ENCODE measurements at places on chromosomes 5 and 9.
A peak's percentile ranks its signal among the peaks of the same experiment; 100 is the strongest.

GRCh38 chr5:146947181-146947941 is 68.8 kb upstream of the PPP2R2B start:
- DNase-seq: peak; percentile 34

DNA sequence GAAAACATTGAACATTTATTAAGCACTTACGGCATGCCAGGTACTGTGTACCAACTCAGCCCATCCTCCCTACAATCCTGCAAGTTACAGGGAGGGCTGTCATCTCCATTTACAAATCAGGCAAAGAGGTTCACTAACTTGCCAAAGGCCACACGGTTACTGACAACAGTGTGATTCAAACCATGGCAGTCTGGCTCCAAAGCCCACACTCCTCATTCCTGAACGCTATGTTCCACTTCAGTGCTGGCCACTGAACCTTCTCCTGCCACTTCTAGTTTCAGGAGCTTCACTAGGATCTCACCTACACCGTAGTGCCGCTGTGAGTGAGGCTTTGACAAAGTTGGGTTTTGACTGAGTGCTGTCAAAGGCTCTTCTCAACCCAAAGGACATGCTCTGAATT is 7.2 kb upstream of the LIFR start:
- no peak for DNase-seq

DNA sequence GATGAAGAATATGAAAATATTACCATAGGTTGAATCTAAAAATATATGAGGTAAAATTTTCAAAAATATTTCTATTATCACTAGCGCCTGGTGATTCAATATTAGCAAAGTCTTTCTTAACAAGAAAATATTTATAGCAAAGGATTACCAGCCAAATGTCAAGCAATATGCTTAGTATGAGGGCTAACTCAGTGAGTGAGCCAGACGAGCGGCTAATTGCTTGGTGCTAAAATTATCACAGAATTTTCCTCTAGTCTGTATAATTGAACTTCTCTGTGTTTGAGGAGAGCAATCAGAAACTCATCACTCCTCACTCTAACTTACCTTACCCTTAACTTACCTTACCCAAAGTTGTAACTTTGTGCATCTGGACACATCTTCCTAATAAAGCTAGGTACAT is 304.9 kb upstream of the PRR16 start:
- no peak for DNase-seq

DNA sequence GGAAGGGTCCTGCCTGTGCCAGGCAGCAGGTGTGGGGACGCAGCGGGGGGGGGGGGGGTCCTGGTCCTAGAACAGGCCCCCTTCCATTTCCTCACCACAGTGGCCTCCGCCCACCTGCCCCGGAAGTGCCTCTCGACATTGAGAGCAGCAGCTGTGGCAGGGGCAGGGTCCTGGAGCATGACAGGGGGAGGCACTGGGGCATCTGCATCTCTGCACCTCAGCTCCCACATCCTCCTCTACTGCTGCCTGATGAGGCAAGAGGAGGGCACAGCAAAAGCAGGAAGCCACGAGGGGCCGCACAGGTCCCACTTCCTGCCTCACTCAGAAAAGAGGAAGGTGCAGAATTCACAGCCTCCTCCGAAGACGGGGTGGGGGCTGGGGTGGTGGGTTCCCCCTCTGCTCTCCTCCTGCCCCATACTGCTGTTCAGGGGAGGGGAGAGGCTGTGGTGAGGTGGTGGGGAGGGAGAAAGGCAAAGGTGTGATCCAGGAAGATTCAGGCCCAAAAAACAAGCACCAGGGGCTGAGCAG is 14.8 kb downstream of the AKNA start:
- no peak for DNase-seq

- DNase-seq: no peak
These were observed 118.9 kb upstream of the LPCAT1 start for GRCh38 chr5:1642621-1643061.
